ENCODE measurements at places on chromosomes 5 and 9.

GRCh38 chr5:10913841-10914240 lies 152.8 kb upstream of the DAP start:
- peak; percentile 89 for DNase-seq

DNA sequence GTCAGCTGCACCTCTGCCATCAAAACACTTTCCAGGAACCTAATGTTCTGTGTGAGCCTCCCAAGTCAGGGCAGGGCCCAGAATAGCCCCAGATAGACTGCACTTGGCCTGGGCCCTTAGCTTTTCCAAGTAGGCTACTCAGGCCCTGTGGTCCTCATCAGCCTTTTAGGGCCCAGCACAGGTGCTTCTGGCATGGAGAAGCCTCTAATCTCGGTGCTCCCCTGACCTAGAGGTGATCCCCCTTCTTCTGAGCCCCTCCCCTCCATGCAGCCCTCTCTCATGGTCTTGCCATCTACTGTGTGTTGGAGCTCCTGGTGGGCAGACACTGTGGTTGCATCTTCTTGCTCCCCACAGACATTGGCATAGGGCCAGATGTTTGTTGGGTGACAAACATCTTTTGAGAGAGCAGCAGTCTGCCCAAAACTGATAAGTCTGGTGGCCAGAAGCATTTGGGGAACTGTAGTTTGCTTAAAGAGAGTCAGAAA lies 28.1 kb downstream of the FRMPD1 start:
- no peak for DNase-seq

DNA sequence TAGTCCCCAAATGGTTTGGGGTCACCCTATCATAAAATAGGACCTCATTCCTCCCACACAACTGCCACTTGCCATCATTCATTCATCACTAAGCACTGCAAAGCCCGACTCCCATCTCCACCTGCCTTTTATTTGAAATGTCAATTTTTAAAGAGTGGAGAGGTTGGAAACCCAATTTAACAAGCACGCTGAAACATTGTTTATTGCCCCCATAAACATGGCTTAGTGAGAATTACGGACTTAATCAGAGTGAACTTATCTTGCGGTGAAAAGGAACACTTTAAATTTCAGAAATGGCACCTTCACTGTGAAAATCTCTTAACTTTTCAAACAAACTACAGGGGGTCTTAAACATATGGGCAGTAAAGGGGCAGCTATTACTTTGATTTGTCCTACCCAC lies 241.1 kb downstream of the CRB2 start:
- DNase-seq, result no peak

- DNase-seq, result no peak
Measured at GRCh38 chr9:15670246-15670645, 117.4 kb downstream of the CCDC171 start.

DNA sequence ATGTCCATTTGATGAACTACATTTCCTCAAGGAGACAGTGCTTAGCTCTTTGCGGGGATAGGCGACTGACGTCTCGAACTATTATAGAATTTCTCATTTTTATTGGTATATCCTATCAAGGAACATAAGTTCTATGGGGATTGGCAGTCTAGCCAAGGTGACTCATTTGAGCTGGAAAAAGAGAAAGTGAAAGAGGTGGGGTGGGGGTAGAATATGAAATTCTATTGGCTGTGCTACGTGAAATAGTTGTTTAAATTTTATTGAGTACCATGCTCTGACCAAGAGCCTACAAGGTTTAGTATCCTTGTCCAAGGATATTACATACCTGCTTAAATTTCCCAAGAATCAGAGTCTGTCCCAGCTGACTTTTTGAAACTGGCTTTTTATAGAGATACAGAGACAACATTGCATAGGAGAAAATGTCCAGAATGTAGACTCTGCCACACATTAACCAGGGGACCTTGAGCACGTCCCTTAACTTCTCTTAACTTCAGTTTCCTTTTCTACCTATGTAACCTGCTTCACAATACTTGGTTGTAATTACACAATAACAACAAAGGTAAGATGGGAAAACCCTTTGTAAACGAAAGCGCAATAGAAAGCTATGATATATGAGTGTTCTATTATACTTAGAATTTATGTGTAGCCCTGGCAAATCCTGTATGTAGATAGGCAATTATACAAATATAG lies 226.4 kb upstream of the WWC1 start:
- no peak for DNase-seq

- no peak for DNase-seq
Measured at GRCh38 chr5:158165647-158166046, 306.7 kb upstream of the CLINT1 start.

DNA sequence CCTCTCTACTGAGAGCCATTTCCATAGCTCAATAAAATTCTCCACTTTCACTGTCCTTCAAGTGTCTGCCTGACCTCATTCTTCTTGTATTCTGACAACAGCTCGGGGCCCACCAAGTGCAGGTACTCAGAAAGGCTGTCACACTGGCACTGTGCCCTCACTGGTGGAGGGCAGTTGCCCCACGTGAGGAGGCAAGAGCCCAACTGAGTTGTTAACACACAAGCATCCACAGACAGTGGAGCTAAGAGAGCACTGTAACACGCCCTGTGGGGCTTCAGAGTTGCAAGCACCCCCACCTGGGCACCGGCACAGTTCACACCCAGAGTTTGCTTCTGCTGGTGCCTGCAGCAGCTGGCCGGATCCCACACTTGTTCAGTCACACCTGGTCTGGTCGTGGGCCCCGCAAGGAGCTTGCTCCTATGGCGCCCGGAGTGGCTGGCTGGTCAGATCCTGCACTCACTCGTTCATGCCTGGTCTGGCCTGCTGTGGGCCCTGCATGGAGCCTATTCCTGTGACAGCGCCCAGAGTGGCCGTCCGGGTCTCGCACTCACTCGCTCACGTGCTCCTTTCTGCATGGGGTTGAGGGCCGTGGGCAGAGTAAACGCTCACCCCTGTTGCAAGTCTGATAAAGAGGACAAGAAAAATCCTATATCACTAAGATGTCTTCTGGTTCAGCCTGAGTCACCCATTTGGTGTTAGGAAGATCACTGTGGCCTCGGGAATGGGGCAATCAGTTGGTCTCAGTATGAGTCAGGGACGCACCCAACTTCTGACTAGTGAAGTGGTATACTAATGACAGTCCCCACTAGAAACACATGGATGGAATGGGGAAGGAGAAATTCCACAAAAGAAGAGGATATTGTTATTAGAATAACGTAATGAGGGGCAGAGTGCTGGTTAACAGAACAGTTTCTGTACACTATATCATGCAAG lies 87.0 kb upstream of the CCNH start:
- DNase-seq, result no peak

- peak; percentile 13 for DNase-seq
Measured at GRCh38 chr9:113350107-113350661, 843 bp downstream of the BSPRY start.

- DNase-seq, result peak; percentile 4
Measured at GRCh38 chr5:165015126-165015525, 1509.7 kb downstream of the MAT2B start.

DNA sequence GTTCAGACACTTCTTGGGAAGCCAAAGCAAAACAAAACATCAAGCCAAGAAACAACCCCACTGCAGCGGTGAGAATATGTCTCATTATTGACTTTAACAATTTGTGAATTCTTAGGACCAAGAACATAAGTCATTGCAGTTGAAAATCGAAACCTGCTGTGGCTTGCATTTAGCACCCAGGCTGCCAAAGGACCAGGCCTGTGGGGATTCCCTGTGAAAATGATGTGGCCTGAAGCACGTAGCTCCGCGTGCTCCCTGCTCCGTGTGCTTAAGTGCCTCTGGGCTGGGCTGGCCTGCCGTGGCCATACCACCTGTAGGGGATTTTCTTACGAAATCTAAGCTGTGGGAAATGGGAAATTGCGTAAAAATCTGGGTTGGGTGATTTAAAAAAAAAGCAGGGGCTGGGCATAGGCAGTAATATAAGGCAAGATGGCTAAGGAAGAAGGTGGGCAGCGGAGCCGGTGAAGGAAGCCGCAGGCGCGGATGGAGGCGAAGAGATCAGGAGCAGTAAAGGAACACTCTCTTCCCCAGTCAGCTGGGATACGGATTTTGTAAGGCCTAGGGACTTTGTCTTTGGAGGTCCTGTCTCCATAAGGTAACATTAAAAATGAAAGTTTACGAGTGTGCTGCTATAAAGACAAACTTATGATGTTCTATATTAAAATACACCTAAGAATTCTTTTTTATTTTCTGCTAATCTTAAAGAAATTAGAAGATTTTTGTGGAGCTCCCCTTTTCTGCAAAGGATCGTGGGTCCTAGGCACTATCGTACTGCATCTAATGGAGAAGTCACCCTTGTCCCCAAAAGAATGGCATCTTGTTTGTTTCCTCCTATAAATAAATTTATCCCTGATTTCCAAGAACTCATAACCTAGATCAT lies 189.6 kb upstream of the SEMA6A start:
- DNase-seq, result no peak

GRCh38 chr5:40390281-40391149 lies 289.2 kb upstream of the PTGER4 start:
- no peak for DNase-seq

- DNase-seq, result no peak
Measured at GRCh38 chr5:76794871-76795270, 24.0 kb upstream of the F2RL1 start.

GRCh38 chr5:96880444-96881164 lies 4.3 kb downstream of the ERAP2 start:
- DNase-seq, result peak; percentile 65

DNA sequence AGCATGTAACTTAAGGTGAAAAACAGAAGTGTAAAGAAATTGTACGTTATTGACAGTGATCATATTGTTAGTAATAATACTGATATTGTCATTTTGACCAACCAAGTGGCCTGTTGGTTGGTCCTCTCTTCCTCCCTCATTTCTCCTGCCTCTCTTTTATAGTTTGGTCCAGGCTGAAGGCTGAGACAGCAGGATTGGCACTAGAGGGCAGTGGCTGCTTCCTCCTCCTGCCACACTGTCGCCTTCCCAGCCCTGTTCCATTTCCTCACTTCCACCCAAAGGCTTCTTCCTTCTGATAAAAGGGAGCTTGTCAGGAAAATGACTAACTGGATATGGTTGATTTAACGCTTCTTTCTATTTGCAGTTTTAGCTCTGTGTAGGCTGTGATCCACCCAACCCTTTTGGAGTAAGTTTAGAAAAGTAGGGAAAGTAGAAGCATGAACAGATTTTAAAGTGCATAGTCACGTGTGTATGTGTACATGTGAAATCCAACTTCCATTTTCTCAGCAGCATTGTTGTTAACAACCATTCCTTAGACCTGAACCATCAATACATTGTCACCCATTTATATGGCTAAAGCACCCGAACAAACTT lies 35.6 kb downstream of the PTCD2 start:
- DNase-seq, result peak; percentile 50

GRCh38 chr5:107484281-107484680 lies 186.5 kb downstream of the EFNA5 start:
- no peak for DNase-seq

DNA sequence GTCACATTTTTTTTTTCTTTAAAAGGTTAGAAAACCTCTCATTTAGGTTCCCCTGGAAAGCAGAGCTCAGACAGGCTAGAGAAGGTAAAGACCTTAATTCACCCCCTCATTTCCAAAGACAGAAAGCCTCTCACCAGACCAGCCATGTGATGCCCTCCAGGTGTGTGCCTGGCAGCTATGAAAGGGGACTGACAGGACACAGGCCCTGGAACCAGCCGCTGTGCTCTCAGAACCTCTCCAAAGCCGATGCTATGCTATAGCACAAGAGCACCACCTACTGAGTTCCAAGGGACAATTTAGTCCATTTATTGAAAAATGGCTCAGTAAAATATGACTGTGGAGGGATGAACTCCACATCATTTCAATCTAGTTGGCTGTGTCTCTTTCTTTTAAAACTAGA lies 48.8 kb downstream of the FANCC start:
- DNase-seq, result no peak

DNA sequence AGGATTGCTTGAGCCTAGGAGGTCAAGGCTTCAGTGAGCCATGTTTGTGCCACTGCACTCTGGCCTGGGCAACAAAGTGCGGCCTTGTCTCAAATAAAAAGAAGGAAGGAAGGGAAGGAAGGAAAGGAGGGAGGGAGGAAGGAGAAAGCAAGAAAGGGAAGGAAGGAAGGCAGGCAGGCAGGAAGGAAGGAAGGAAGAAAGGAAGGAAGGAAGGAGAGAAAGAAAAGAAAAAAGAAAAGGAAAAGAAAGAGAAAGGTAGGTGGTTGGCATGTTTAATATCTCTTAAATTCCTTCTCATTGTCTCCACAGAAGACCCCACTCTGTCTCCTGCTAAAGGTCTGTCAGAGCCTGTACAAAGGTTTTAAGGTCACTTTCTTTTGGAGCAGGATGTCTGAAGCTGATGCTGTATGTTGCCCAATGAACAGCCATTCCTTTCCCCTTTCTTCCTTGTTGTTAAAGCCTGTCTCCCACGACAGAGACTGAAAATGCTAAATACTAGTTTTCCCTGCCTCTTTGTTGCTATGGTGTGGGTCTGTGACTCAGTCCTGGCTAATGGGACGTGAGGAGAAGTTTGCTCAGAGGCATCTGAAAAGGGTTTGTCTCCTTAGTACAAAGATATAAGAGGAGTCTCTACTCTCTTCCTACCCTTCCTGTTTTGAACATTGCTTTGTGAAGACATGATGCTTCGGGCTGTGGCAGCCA lies 213.3 kb downstream of the PCSK1 start:
- no peak for DNase-seq
